Stimulated activated CD8-positive, alpha-beta memory T cell treated with anti-CD3 and anti-CD28 coated beads, Interleukin-15, amount 100 ng/mL, for 1 hour (primary cell): ENCODE measurements at places on chromosomes 16 and 17.

- DNase-seq: peak; percentile 54
Observed at GRCh38 chr17:29180034-29180787, at the start of gene MYO18A. MYO18A (minus strand) TSS chr17:29180398; CDS start chr17:29166940, 13,458 bp downstream.

DNA sequence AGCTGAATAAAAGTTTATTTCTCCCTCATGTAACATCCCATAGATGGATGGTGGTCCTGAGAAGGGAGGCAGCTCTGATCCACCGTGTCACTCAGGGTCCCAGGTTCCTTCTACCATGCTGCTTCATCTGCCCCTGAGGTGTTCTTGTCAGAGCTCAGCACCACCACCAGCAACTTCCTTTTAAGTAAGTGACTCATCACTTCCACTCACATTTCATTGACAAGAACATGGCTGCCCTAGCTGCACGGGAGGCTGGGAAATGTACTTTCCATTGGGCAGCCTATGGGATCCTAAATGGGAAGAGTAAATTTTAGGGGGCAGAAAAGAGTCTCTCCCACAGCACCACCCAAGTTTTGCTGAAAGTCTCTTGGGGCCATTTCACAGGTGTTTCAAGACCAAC, 134.7 kb downstream of the USP31 start:
- no peak for DNase-seq

DNA sequence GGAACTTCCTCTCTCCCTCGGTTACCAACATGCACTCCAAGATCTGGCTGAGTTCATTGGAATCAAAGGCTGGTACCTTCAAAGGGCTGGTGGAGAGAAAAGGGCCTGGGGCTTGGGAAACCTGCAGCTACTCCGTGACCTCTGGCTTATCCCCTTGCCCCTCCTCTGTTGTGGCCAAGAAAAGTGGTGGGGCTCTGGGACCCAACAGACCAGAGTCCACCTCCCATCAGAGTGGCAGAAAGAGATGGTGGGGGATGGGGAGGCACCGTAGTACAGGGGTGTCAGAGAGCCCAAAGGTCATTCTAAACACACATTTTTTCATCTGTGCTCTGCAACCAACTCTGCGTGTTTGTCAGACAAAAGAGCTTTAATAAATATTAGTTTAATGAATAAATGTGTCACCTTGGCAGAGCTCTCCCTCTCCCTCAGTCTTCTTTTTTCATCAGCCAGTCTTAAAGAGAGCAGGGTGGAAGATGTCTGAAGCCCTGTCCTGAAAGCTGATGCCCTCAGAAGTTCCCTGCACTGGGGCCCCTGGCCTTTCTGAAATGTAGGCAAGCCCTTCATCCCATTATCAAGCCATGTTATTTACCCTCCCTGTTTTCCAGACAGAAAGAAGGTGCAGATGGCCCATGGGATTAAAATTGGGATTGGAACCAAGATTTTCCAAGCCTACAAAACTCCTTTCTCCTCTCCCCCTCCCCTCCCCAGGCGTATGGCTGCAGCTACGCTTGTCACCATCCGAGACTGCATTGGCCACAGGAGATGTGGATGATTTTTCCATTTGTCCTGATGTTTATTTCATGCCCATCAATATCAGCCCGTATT, 227.3 kb downstream of the CCDC182 start:
- DNase-seq: no peak

DNA sequence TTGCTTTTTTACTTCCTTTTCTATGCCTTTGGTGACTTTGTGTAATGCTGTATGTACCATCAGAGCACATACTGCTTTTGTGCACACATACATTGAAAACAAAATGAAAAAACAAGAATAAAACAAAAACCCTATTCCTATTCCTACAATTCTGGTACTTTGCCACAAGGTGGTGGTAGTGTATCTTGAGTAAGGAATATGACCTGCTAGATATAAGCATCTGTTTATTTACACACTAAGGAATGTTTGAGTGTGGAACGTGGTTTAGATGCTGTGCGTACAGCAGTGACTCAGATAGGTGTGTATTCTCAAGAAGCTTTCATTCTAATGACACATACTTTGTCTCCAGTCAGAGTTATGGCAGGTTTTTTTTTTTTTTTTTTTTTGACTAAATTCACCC, 606.2 kb downstream of the WWOX start:
- no peak for DNase-seq

DNA sequence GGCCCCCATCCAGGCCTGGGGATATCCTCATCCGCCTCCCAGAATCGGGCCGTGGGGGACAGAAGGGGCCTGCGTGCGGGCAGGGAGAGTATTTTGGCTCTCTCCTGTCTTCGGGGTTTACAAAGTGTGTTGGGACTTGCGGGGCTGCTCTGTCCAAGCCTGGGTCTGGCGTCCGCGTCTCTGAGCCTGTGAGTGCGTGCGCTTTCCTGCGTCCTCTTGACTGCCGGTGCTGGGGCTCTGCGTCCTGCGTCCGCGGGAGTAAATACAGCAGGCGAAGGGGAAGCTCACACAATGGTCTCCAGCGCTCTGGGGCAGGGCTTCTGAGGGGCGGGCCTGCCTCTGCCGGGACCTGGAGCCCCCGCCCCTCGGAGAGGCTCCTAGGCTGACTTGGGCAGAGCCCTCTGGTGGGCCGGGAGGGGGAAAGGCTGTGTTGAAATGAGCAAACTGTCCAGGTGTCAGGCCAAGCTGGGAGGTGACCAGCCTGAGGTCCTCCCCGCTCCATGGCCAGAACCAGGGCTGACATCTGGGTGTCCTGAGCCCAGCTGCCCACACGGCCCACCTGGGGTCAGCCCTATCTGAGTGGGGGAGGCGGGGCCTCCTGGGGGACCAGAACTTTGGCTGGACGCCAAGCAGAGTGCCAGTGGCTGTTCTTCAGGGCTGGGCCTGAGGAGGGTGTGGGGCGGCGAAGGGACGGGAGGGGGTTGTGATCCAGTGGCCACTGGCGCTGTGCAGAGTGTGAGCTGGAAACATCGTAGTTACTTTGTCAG, 233.6 kb downstream of the SEC14L1 start:
- DNase-seq: peak; percentile 33

- no peak for DNase-seq
Observed at GRCh38 chr16:50781043-50781442, 39.2 kb downstream of the CYLD start.
